ENCODE measurements at places on chromosomes 12 and 14.
A peak's percentile ranks its signal among the peaks of the same experiment; 100 is the strongest.

GRCh38 chr12:51590347-51591015 lies 552 bp upstream of the SCN8A start:
- peak; percentile 4 for DNase-seq

- no peak for DNase-seq
These were observed 142.5 kb upstream of the LMNTD1 start for GRCh38 chr12:25695574-25695973.

- no peak for DNase-seq
These were observed 651.6 kb upstream of the TBX3 start for GRCh38 chr12:115335594-115335993.

DNA sequence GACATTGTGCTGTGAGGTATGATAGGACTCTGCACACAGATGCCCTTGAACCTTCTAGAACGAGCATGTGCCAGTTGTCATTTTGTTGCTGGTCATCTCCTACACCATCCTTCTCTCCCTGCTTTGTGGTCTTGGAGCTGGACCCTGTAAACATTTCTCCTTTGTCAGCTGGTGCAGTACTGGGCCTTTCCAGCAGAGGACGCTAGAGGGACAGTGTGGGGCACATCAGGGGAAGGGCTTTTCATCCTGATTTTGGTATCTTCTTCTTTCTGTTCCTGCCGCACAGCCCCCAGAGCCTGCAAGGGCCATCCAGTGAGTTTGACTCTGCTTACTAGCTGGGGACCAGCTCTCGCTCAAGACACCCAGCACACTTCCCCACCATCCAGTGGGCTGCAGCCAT lies 484.6 kb downstream of the AACS start:
- DNase-seq, result no peak

DNA sequence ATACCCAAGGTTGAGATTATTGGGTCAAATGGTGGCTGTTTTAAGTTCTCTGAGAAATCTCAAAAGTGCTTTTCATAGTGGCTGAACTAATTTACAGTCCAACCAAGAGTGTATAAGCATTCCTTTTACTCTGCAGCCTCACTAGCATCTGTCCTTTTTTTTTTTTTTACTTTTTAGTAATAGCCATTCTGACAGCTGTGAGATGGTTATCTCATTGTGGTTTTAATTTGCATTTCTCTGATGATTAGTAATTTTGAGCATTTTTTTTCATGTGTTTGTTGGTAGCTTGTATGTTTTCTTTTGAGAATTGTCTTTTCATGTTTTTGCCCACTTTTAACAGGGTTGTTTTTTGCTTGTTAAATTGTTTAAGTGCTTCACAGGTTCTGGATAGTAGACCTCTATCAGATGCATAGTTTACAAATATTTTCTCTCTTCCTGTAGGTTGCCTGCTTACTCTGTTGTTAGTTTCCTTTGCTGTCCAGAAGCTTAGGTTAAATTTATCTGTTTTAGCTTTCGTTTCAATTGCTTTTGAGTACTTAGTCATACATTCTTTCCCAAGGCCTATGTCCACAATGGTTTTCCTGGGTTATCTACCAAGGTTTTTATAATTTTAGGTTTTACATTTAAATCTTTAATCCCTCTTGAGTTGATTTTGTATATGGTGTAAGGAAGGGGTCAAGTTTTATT lies 881.3 kb upstream of the SEL1L start:
- DNase-seq, result no peak

DNA sequence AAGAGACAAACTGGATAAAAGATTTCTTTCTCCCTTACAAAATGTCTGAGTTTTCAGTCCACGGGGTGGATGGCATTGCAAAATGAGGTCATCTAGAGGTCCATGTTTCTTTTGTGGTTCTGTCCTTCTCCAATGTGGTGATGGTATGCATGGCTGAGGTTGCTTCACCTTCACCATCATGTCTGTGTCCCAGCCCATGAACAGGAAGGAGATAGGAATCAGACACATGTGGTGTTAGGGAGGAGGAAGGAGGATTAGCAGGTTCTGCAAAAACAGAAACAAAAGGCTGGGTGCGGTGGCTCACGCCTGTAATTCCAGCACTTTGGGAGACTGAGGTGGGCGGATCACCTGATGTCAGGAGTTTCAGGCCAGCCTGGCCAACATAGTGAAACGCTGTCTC lies 11.0 kb upstream of the AEBP2 start:
- DNase-seq, result no peak

- DNase-seq, result no peak
These were observed 1021.7 kb downstream of the GALC start for GRCh38 chr14:86971292-86971691.

DNA sequence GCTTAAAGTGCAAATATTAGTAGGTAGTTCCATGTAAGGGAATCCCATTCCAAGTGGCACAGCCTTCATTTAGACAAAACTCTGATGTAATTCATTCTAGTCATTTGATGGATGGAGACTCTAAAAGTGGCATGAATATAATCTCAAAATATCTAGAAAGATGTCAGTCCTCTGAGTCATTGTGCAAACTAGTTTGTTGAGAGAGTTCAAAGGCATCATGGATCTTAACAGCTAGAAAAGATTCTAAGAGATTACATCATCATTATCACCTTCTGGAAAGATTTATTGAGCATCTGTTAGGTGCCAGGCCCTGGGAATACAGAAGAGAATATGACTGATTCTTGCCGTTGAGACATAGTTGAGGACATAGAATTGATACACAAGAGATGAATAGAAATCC lies 30.7 kb downstream of the CRADD start:
- DNase-seq, result no peak

DNA sequence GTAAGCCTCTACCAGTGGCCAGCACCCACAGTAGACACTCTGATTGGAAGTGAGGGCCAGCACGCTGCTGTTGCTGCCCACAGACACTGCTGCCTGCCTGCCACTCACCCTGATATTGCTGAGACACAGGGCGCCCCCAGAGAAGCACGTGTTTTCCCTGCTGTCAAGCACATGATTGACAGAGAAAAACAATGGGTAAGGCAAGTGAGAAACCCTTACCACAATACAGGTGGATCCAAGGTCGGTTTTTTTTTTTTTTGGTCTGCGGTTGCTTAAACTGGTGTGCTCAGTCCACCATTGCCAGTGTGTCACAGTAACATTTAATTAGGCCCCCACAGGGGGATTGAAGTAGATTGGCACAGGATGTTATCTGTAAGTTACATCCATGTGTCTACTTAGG lies 65.9 kb downstream of the WDR20 start:
- no peak for DNase-seq

- no peak for DNase-seq
These were observed 331.2 kb upstream of the SFSWAP start for GRCh38 chr12:131379738-131380137.

DNA sequence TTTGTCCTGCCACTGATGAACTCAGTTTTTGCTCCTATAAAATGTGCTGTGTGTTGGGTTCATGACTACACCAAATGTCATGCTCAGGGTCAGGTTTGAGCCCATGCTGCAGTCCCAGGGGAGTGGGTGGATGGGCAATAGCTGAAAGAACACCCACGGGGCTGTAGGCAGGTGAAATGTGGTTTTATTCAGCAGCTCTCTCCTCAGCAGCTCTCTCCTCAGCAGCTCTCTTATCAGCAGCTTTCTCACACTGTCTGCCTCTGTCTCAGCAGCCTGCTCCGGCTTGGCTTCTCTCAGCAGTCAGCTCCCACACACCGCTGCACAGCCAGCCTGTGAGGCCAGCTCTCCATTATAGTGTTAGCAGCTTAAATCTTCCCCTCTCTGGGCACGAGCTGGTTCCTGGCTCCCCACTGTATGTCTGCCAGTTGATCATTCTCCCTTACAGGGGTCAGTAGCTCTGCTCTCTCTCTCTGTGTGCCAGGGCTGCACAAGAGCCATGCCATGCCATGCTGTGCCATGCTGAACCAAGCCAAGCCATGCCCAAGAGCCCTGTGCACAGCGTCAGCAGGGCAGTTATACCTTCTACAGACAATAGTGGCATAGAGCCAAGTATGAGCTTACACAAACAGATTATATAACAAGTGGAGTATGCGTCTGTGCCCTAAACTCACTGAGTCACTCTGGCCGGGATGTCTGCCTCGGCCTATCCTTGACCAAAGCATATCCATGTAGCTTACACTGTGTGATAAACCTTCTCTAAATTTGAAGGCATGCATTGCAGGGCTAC lies 303.3 kb upstream of the TMPO start:
- no peak for DNase-seq

GRCh38 chr12:48736456-48736855 lies 19.9 kb upstream of the CCNT1 start:
- DNase-seq, result no peak

DNA sequence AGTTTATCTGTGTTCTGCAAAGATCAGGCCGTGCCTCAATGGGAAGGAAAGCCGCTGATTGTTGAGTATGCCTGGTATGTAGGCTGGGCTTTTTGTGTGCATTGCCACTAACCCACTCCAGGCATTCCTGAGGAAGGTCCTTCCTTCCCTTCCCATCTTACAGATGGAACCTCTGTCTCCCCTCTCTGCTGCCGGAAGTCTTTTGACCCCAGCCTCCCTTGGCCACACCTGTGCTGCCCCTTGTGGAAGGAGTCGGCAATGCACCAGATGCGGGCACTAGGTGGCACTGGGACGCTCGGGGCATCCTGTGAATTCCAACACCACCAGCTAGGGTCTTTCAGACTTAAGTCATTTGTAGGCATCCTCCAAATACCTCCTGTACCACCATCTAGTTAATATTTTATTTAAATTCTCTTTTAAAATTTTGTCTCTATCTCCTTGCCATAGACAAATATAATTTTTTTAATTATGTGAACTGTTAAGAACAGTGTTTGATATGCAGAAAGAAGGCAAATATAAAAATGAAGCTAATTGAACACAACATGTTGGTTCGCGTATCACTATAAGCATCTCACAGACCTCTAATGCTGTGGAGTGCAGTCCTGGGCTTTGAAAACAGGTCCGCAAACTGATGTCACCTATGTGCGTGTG lies 99.6 kb downstream of the RIN3 start:
- no peak for DNase-seq

GRCh38 chr12:214003-214741 lies at the start of gene SLC6A12:
Gene SLC6A12, minus strand, starts transcription at chr12:214157. Its CDS starts 4,171 bp downstream, at chr12:209986.
- no peak for DNase-seq

- no peak for DNase-seq
These were observed 80.4 kb downstream of the EEA1 start for GRCh38 chr12:92848740-92849139.

DNA sequence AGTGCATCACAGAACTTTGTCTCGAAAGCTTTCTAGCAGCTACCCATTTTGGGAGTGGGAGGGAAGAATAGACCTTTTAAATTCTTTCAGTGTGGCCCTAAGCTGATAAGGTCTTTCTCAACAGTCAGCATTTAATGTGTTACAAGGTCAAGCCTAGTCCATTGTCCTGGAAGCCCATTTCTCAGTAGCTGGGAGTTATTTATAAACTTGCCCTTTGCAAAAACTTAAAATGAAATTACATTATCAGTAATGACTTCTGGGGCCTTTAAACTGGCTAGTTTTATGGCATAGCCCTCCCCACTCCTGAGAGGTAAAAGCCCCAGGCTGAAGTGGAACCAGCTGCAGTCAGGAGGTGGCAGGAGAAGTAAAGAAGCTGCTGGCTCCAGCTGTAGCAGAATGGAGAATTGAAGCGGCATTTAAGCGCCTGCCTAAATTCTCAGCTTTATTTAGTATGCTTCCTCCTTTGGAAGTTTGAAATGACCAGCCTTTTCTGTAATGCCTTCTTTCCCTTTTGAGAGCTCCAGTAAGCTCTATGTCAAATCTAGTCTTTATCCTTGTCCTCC lies 12.4 kb downstream of the COPZ1 start:
- no peak for DNase-seq

GRCh38 chr12:116662612-116663144 lies 75.2 kb downstream of the SPRING1 start:
- DNase-seq, result no peak

DNA sequence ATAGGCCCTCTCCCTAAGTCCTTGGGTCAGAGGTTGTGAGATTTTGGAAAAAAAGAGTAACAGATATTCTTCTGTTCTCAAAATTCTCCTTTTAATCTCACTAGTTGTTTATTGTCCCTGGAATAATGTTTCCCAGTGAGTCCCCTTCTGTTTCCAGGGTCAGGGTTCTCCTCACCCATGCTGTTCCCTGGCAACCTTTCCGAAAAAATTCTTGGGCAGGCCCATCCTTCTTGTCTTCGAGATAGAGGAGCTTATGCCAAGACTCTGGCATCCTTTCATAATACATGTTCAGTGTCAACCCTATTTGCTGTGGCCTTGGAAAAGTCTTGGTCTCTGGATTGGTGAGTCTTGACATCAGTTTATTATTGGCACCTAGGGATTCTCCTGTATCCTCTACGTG lies 212.4 kb upstream of the FAR2 start:
- no peak for DNase-seq
